ENCODE measurements at places on chromosomes 2 and 18. TPM values are rescaled to one million over a fixed set of nuclear protein-coding genes. Genes with fewer than 3 reads are reported as not detected.

COL5A2 gene
- total RNA-seq, result 151 TPM

ALPI gene
- total RNA-seq, result not detected

LCT gene
- total RNA-seq, result not detected

FAM110C gene
- not detected for total RNA-seq

BOLL gene
- total RNA-seq, result not detected

COBLL1 gene
- total RNA-seq, result 26.0 TPM

KCNG3 gene
- not detected for total RNA-seq

THOC1 gene
- 54.7 TPM for total RNA-seq

MOGAT1 gene
- total RNA-seq, result not detected

NXPH2 gene
- 0.32 TPM for total RNA-seq

SPATA3 gene
- total RNA-seq, result not detected

KCNE4 gene
- total RNA-seq, result 0.30 TPM

CFAP210 gene
- not detected for total RNA-seq

RAMP1 gene
- total RNA-seq, result not detected

HOXD9 gene
- 1.3 TPM for total RNA-seq

All from epithelial cell of umbilical artery (primary cell).